ENCODE measurements at places on chromosomes 3 and 15.

DNA sequence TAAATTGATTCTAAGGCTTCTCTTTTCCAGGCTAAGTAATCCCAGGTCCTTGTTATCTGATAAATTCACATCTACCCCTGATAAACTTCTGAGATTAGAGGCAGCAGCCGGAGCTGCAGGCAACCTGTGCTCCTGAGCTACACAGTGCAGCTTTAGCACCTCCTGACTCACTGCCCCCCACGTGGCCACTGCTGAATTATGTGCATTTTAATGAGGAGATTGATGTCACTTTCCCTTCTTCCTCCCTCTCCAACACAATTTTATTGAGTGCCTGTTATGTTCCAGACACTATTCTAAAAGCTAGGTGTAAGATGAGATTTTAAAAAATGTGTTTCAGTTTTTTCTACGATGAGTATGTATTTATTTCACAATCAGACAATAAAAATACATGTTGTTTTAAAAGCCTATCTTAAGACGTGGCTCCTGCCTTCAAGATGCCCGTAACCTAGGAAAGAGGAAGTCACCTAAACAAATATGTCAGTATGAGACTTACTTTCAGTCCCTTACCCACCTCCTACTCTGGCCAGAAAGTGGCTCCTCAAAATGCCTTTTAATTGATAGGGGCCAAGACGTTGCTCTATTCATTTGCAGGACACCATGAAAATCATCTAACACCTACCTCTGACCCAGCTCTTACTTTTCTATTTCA lies 161.5 kb upstream of the PFN2 start:
- no peak for DNase-seq

DNA sequence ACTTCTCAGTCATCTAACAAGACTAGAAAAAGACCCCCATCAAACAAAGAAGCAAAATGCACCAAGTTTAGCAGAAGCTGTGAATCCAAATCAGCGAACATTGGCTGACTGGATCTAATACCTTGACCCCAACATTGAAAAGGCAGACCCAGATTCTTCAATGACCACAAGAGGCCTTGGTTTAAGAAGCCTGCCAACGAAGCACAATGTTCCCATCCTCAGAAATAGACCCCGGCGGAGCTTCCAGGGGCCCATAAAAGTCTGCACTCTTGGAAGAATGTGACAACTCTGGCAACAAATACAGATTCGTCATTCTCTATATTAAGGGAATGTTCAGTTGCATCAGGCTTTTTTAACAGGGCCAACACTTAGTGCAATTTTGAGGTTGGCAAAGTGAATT lies 112.8 kb upstream of the BCL6 start:
- DNase-seq = no peak

DNA sequence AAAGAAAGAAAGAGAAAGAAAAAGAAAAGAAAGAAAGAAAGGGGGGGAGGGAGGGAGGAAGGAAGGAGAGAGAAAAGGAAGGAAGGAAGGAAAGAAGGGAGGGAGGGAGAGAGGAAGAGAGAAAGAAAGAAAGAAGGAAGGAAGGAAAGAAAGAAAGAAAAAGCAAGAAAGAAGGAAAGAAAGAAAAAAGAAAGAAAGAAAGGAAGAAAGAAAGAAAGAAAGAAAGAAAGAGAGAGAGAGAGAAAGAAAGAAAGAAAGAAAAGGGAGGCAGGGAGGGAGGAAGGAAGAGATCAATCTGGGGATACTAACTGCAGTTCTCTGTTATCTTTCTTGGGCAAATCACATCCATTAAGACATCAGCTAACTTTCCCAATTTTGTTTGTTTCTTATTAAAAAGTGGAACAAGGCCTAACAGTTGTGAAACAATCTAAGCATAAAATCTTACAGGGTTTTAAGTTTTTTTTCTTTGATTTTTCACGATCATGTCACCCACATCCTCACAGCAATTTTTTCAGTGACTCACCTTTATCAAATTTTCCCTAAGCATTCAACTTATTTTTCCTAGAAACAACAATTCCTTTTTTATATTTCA lies 36.8 kb downstream of the TBC1D2B start:
- peak; percentile 73 for DNase-seq

DNA sequence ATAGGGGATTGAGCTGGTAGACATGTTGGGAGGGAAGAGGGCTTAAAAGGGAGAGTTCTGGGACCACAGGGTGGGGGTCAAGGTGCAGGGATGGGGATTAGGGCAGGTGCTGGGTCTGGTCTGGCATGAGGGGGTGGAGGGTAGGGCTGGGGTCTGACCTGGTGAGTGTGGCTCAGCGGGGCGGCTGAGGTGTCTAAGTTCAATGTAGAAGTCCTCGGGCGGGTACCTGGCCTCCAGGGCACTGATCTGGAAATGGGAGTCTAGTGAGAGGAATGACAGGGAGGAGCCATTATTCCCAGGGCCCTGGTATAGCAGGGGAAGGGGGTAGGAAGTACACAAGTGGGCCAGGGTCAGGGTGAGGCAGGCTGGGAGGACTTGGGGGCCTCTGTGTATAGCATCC lies 39.6 kb downstream of the RAB11A start:
- no peak for DNase-seq

- DNase-seq = peak; percentile 89
Observed at GRCh38 chr15:59237924-59238331, 31.3 kb downstream of the LDHAL6B start.

GRCh38 chr15:50055332-50055731 lies 63.7 kb downstream of the ATP8B4 start:
- peak; percentile 73 for DNase-seq

DNA sequence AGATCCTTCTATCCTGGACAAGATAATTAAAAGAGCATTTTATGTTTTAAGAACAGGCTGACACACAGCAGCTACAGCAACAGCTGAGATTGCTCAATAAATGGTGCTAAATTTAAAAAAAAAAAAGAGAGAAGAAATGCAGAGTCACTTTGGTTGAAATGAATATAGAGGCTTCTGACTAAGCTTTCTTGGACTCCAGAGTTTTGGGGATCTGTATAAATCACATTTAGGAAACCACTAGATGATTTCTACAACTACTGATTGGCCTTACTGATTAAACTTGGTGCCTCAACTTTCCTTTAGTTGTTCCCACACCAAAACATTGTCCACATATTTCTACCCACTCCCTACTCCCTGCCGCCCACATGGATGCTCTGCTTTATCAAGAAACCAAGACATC lies 132.9 kb upstream of the ZBTB20 start:
- no peak for DNase-seq

DNA sequence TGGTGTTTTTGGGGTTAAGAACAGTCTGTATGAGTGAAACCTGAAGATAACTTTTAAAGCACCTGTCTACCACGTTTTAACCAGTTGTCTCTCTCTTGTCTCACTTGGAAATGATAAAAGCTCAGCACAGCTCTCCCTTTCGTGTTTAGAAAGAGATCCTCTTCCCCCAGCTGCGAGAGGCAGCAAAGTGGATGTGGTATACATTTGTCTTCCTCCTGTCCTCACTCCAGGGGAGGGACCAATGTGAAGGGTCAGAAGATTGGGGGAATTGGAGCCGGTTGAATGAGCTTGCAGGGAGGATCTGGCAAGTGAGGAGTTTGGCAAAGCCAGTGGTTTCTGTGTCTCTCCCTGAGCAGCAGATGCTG lies 14.6 kb downstream of the SMAD6 start:
- DNase-seq = no peak

DNA sequence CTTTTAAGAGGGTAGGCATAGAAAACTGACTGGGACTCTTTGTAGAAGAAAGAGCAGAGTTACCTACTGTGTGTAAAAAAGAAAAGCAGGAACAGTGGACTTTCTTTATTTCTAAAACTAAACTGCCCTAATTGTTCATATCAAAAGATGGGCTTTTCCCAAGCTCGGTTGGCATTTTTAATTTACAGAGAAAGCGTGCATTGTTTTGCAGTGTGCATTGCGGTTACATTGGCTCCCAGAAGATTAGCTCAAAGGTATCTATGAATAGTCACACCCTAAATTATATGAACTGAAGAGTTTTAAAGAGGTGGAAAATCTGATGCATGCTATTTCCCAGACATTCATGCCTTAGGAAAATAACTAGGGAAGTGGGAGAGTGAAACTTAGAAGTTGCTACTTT lies 36.5 kb downstream of the MITF start:
- DNase-seq = no peak

GRCh38 chr3:95134693-95135413 lies 1072.0 kb downstream of the NSUN3 start:
- DNase-seq = no peak

- DNase-seq = no peak
Observed at GRCh38 chr3:98982351-98982750, 80.9 kb upstream of the DCBLD2 start.

DNA sequence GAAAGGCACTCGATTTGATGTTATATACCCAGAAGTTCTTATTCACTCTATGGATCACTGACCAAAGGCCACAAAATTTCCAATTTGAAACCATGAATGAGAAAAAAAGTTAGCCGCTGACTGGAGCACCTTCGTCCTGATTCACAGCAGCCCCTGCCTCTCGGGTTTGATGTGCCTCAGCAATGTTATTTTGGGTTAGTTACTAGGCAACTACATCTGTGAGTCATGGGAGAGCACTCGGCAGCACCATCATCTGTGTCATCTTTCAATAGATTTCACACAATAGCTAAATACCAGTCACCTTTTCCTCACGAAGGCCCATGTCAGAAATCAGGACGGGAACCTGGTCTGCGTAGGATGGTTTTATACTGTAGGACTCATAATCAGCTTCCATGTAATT lies 269.2 kb downstream of the ZBBX start:
- no peak for DNase-seq

DNA sequence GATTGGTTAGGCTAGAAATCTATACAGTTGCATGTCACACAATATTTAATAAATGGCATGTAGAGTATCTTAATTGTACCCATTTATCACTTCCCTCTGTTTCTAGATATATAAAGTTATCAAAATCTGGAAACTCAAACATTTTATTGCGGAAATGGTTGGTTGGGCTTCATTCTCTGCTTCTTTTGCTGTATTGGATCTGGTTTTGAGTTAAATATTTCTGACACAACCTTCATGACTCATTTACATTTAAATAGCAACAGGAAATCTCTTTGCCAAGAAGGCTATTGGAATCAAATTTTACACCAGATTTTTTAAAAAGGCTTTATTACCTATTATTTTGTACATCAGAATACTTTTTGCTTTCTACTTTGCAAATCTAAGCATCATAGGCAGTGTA lies 153.8 kb downstream of the EBLN2 start:
- no peak for DNase-seq

DNA sequence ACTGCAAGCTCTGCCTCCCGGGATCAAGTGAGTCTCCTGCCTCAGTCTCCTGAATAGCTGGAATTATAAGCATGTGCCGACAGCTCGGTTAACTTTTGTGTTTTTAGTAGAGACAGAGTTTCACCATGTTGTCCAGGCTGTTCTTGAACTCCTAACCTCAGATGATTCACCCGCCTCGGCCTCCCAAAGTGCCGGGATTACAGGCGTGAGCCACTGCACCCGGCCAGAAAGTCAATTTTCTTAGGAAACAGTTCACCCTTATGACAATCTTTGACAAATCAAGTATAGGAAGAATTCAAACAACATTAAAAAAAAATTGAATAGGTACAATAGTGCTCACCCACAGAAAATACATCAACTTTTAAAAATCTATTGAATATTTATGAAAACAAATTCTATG lies 23.6 kb upstream of the DUT start:
- no peak for DNase-seq

GRCh38 chr3:32147933-32148332 lies 41.5 kb downstream of the GPD1L start:
- DNase-seq = no peak

DNA sequence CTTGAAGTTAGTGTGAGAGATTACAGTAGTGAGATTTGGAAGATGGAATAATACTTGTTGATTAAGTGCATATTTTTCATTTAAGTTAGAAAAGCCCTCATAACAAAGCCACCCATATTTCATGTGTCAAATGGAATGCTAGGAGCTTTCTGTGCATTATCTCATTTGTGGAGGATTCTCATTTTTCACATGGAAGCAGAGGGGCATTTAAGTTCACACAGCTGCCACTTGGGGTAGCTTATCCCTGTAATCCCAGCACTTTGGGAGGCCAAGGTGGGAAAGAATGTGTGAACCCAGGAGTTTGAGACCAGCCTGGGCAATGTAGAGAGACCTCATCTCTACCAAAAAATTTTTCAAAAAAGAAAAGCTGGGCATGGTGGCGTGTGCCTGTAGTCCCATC lies 55.2 kb downstream of the RAB7A start:
- no peak for DNase-seq

GRCh38 chr3:47580481-47580880 lies 1.8 kb upstream of the CSPG5 start:
- peak; percentile 28 for DNase-seq

DNA sequence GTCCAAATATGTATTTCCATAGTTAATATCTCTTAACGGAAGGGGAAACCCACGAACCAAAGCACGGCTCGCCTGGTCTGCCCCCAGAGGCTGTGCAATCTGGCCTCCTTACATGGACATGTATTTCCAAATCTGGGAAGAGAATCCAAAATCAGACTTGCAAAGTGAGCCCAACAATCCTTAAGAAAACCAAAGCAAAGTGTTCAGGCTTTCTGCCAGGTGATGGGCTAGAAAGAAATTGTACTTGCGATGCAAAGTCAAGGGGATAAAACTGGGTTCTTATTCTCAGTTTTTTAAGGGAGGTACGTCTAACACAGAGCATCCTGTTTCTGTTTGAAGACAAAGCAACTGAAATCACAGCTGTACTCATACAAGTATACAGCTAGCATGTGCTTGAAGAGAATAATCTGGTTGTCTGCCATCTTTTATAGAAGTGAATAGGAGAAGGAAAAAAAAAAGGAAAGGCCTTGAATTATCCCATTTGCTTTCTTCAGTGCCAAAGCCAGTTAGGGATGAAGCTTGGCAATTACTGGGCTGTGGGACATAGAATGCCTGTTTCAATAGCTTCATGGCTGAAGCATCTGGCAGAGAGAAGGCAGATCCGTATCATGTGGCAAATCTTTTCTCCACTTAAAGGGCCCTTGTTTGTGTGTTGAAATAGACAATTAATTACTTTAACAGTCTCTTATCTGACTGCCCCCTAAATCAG lies 48.4 kb downstream of the LRIG1 start:
- no peak for DNase-seq

DNA sequence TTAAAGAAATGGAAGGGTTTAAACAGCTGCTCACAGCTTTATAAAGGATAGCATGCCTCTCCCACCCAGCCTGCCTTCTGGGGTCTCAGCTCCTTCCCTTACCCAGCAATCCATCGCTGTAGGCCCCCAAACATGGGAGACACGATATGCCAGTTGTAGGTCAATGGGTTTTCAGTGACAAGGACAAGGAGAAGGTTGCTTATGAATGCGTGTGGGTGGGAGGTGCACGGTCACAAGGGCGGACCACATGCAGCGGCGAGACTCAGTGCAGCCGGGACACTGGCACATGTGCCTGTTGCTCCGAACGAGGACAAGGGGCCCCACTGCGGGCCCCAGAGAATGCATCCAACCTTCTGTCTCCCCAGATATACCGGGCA lies 67.0 kb downstream of the MGLL start:
- DNase-seq = no peak

- no peak for DNase-seq
Observed at GRCh38 chr15:62469478-62469873, 304.4 kb upstream of the C2CD4B start.

GRCh38 chr15:101269479-101270223 lies 7.6 kb downstream of the SELENOS start:
- DNase-seq = no peak

GRCh38 chr3:142852009-142852408 lies 36.9 kb downstream of the PCOLCE2 start:
- DNase-seq = no peak

- DNase-seq = no peak
Observed at GRCh38 chr3:32200490-32200889, 38.0 kb upstream of the CMTM8 start.

Data from inflammatory macrophage treated with lipopolysaccharide for 1 hour (primary cell).